Brain microvascular endothelial cell (primary cell): ENCODE measurements at places on chromosomes 3 and 15.

- DNase-seq = no peak
Measured at GRCh38 chr3:36165509-36166290, 214.6 kb upstream of the STAC start.

GRCh38 chr15:83595191-83595590 lies 58.7 kb upstream of the ADAMTSL3 start:
- no peak for DNase-seq

- DNase-seq = no peak
Measured at GRCh38 chr3:45612918-45613602, 18.5 kb downstream of the LIMD1 start.

- DNase-seq = no peak
Measured at GRCh38 chr3:20669675-20670074, 483.7 kb upstream of the SGO1 start.

GRCh38 chr15:76161153-76162035 lies 101.6 kb downstream of the TMEM266 start:
- no peak for DNase-seq

- no peak for DNase-seq
Measured at GRCh38 chr15:63912061-63912615, 78.4 kb upstream of the HERC1 start.

- no peak for DNase-seq
Measured at GRCh38 chr15:81780966-81781365, 264.9 kb downstream of the MEX3B start.

DNA sequence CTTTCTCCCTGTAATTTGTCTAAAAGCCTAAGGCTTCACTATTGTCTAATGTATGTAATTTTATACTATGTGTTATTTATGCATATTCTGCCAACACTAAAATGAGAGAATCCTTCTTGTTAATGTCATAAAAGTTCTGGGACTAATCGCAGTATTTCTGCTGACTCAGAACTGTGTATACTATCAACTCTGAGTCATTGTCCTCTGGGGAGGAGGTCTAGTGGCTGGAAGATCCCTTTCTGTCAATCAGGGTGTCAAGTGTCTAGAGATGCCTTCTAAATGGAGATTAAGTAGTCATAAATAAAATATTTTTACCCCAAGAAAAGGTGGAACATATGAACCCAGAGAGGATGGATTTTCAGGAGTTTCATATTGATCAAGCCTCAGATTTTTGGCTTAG lies 473.4 kb downstream of the AGBL1 start:
- no peak for DNase-seq

GRCh38 chr15:63157891-63158431 lies 684 bp upstream of the RPS27L start:
- DNase-seq = peak; percentile 82

DNA sequence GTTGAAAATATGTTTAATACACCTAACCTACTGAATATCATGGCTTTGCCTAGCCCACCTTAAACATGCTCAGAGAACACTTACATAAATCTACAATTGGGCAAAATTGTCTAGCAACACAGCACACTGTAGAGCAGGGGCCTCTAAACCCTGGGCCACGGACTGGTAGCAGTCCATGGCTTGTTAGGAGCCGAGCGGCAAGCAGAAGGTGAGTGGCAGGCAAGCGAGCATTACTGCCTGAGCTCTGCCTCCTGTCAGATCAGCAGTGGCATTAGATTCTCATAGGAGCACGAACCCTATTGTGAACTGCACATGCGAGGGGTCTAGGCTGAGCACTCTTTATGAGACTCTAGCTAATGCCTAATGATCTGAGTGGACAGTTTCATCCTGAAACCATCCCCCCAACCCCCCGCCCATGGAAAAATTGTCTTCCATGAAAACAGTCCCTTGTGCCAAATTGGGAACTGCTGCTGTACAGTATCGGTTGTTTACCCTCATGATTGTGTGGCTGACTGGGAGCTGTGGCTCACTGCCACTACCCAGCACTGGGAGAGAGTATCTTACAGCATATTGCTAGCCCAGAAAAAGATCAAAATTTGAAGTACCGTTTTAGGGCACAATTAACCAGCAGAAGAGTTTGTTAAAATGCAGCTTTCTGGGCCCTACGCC lies 26.1 kb downstream of the CMSS1 start:
- no peak for DNase-seq

DNA sequence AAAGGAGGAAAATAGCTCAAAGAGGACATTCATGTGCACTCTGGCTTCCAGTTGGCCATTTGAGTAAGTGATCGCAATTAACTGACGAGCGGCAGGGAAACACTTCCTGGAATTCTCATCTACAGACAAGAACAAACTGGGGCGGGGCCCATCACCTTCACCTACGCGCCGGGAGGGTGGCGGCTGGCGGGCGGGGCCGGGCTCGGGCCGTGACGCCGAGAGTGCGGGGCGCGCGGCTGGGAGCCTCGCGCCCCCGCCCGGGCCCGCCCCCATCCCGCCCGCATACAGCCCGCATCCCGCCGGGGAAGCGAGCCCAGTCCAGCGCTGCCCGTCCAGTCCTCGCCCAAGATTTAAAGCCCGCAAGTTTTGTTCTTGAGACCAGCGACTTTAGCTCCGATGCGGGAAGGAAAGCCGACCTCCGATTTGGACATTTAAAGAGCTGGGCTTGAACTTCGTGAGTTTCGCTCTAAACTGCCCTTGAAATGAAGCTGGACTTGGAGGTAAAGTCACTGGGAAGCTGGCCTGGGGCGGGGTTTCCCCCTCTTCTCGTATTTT lies at the start of gene B3GNT5:
Gene B3GNT5 (plus strand): TSS at position 281 of the 555 bp plus-strand sequence. CDS start 16,546 bp downstream, outside the sequence.
- DNase-seq = no peak

DNA sequence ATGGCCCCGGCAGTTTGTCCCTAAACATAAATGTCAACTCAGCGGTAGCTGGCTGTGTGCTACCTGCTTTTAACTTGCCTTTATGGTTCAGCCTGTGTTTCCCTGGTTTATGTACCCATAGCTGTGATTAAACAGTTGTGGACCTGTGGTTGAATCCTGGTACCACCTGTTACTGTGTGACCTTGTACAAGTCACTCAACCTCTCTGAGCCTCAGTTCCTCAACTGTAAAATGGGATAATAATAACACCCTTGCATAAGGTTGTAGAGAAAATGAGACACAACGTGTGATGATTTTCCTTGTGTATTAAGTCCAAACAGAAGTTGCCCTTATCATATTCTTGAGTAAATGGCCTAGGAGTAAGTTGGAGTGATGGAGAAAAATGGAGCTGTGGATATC lies 6.3 kb downstream of the GALNT15 start:
- DNase-seq = no peak

DNA sequence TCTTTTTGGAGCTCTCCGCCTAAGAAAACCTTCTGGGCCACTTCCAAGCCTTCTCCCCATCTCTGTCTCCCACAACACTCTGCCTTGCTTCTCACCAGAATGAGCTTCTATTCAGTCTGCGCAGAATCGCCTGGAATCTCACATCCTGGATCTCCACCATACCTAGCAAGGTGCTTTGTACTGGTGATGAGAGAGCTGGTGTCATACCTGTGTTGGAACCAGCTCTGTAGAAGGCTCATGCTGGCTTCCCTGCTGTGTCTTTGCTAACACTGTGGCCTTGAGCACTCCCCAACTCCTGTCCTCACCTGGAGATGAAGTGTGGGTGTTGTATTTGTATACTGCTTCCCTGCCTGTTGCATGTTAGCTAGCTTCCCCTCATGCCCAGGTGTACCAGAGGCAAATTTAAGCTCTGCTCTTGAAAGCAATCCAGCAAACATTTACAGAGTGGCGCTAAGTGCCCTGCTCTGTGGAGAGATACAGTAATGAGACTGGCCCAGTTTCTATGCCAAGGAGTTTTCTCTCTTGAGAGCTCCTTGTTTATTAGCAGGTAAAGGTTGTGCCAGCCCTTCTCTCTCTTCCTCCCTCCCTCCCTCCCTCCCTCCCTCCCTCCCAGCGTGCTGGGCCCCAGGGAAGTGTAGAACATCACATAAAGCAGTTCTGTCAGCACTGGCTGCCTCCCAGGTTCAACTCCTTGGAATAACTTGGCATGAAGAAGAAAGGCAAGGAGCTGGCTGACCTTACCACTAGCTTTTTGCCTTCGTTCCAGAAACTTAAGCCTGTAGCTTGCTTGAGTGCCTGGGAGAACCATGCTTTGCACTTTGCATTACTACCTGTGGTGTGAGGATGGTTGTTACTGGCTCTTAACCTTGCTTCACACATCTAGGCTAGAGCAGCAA lies 54.9 kb downstream of the TRIM71 start:
- no peak for DNase-seq

DNA sequence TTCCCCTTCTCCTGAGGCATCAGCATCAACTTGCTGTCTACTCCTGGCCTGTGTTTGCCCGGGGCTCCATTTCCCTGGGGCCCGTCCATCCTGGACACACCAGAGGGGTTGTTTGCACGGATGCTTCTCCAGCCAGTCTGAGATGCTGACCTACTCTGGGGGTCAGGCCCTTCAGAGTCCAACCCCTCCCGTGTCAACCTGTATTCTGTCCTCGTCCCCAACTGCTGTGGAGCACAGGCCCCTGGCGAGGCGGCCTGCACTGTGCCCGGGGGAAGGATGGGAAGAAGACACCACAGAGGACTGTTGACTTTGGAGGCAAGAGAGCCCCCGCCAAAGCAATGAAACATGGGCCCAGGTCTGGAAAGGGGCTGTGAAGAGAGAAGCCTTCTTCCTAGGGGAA lies 25.8 kb downstream of the ALS2CL start:
- no peak for DNase-seq

GRCh38 chr3:193978486-193978885 lies 157.5 kb upstream of the HES1 start:
- DNase-seq = no peak

GRCh38 chr3:169041677-169042171 lies 621.8 kb downstream of the MECOM start:
- peak; percentile 18 for DNase-seq

GRCh38 chr15:62877276-62877857 lies 165.2 kb upstream of the TPM1 start:
- DNase-seq = no peak

DNA sequence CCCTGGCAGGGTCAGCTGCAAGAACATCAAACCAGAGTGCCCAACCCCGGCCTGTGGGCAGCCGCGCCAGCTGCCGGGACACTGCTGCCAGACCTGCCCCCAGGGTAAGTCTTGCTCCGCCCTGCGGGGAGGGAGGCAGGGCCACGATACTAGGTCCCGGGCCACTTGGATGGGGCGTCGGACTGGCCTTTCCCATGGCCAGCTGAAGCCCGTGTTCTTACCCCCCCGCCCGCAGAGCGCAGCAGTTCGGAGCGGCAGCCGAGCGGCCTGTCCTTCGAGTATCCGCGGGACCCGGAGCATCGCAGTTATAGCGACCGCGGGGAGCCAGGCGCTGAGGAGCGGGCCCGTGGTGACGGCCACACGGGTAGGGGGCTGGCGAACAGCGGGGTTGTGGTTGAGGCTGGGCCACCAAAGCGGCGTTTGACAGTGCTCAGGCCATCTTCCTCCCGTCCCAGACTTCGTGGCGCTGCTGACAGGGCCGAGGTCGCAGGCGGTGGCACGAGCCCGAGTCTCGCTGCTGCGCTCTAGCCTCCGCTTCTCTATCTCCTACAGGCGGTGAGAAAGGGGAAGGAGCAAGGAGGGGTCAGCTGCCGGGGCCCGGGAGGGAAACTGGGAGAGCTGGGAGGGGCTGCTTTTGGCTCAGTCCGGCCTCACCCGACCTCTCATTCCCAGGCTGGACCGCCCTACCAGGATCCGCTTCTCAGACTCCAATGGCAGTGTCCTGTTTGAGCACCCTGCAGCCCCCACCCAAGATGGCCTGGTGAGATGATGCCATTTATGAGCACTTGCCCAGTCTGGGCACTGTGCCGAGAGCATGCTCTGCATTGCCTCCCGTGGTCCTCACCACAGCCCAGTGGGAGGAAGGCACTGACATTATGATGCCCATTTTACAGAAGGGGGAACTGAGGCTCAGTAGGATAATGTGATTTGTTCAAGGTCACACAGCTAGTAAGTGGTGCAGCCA lies 1.7 kb downstream of the CHRD start:
- DNase-seq = no peak
